Activated CD8-positive, alpha-beta T cell treated with anti-CD3 and anti-CD28 coated beads for 36 hours (primary cell): ENCODE measurements at places on chromosomes 7 and 10.

GRCh38 chr7:9557853-9558252, 1124.4 kb downstream of the NXPH1 start:
- no peak for DNase-seq
- no peak overlapping the region for H3K4me3 ChIP-seq
- no peak overlapping the region for H3K27ac ChIP-seq
- no peaks in the 10 kb centered on the region for H3K27me3 ChIP-seq
- no peaks in the 10 kb centered on the region for H3K4me1 ChIP-seq

DNA sequence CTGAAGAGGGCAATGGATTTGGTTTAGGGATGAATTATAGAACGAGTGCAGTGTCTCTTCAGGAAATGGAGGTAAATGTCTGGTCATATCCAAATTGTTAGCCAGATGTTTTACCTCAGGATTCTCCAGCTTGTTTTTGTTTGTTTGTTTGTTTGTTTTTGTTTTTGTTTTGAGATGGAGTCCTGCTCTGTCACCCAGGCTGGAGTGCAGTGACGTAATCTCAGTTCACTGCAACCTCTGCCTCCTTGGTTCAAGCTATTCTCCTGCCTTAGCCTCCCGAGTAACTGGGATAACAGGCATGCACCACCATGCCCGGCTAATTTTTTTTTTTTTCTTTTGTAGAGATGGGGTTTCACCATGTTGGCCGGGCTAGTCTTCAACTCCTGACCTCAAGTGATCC, 6.9 kb downstream of the C10orf120 start:
- no peak overlapping the region for H3K27ac ChIP-seq
- DNase-seq = no peak
- H3K4me1 ChIP-seq = no peaks in the 10 kb centered on the region
- H3K27me3 ChIP-seq = peaks cover 10% of the 10 kb centered on the region
- H3K4me3 ChIP-seq = no peak overlapping the region

- H3K4me3 ChIP-seq = no peak overlapping the region
- H3K27ac ChIP-seq = no peak overlapping the region
- peaks cover 15% of the 10 kb centered on the region for H3K27me3 ChIP-seq
- no peak for DNase-seq
These were observed 498.1 kb downstream of the PLXNA4 start for GRCh38 chr7:132077971-132078685.

DNA sequence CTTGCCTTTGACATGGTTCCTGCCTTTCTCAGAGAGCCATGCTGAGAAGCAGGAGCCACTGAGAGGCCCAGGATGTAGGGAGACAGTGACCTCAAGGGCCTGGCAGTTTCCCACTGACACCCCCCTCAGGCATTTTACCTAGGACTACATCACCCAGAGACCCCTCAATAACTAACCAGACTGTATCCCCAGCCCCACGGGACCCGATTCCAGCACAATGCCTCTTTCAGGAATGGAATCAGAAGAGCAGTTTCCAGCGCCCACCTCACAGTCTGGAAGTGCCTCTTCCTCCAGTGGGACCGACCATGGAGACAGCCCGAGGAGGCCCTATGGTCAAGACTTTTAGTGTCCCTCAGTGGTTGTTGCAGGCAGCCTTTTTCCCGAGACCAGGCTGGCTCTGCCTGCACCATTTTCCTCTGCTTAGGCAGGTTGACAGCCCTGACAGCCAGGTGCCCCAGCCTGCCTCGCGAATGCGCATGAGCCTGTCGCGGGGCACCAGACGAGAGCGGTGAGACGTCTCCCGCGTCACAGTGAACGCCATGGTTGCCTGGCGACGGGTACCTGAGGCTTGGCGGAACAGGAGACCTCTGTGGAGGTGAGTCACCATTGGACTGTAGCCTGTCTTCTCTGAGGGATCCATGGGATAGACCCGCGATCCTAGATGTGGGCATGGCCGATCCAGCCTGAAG, 28.4 kb upstream of the ZNF273 start:
- no peak for DNase-seq
- H3K4me1 ChIP-seq = peaks cover 4% of the 10 kb centered on the region
- no peak overlapping the region for H3K27ac ChIP-seq
- H3K36me3 ChIP-seq = no peaks in the 10 kb centered on the region
